ENCODE measurements at places on chromosomes 2 and 18.

GRCh38 chr18:49616618-49617328 is 54.9 kb downstream of the LIPG start:
- DNase-seq, result no peak

- DNase-seq, result no peak
Measured at GRCh38 chr18:33212363-33212762, 228.2 kb downstream of the CCDC178 start.

- DNase-seq, result no peak
Measured at GRCh38 chr2:116511426-116511825, 1303.1 kb upstream of the DDX18 start.

DNA sequence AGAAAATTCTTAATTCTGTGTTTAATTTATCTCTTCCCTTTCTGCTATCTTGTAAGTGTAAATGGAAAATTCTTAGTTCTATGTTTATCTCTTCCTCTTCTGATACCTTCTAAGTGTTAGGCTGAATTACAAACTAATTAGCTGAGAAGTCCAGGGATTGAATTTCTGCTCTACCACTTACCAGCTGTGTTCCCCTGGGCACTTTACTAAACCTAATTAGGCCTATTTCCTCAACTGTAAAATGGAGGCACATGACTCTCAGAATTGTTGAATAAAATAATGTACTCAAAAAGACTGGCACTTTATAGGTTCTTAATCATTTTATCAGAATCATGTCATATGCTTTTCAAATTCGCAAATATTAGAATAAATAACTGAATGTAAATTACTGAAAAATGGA is 146.3 kb downstream of the MAP2 start:
- DNase-seq, result no peak

GRCh38 chr18:13175754-13176210 is 42.8 kb upstream of the LDLRAD4 start:
- DNase-seq, result no peak

- DNase-seq, result no peak
Measured at GRCh38 chr2:142915502-142915901, 38.0 kb downstream of the KYNU start.

- DNase-seq, result no peak
Measured at GRCh38 chr2:39547811-39548719, 111.0 kb upstream of the MAP4K3 start.

GRCh38 chr2:136377423-136378382 is 259.8 kb upstream of the CXCR4 start:
- no peak for DNase-seq

DNA sequence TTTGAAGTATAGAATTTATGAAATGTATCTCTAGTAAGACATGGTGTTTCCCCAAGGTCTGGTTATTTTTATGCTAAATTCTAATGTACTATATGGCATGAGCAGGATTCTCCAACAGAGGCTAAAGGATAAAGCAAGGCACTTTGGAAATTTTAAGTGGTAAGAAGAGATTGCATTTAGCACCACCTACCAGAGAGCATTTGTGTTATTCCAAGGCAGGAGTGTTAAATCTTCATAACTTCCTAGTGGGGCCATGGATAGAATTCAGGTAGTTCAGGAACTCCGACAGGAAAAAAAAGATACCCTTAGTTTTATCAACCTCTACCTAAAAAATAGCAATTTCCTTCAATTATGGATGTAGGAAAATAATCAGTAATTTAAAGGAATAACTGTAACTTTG is 497.4 kb upstream of the CRIM1 start:
- no peak for DNase-seq

DNA sequence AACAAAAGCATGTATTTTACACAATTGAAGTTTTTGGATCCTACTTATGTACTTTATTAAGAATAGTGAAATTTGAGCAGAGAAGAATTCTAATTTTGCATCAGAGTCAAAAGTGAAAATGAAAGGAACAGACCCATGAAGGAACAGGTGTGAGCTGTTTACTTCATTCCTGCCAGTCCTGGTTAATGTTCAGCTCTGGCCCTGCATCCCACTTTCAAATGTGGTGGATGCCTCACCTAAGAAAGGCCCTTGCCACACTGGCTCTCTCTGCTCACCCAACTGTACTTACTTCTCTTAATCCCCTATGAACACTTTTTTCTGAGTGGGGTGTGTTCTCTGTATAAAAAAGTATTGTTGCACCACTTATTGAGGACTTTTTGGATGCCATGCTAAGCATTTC is 22.2 kb downstream of the FAM110C start:
- no peak for DNase-seq

DNA sequence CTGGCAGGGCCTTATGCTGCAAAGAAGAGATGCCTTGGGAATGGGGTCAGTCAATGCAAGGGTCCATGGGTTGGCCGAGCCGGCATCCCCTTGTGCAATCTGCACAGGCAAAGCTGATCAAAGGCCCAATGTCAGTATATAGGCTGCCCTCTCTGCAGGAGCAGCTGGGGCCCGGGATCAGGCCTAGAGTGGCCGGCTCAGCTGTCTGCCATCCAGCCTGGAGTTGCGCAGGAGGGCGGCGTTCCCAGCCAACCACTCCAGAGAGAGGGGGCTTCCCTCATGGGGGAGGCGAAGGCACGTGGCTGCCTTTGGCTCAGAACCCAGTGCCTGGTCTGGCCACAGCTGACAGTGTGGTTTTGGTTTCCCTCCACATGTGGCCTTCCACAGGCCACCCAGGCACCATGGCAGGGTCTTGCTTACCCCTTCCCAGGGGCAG is 3.9 kb downstream of the INPP5D start:
- DNase-seq, result no peak

DNA sequence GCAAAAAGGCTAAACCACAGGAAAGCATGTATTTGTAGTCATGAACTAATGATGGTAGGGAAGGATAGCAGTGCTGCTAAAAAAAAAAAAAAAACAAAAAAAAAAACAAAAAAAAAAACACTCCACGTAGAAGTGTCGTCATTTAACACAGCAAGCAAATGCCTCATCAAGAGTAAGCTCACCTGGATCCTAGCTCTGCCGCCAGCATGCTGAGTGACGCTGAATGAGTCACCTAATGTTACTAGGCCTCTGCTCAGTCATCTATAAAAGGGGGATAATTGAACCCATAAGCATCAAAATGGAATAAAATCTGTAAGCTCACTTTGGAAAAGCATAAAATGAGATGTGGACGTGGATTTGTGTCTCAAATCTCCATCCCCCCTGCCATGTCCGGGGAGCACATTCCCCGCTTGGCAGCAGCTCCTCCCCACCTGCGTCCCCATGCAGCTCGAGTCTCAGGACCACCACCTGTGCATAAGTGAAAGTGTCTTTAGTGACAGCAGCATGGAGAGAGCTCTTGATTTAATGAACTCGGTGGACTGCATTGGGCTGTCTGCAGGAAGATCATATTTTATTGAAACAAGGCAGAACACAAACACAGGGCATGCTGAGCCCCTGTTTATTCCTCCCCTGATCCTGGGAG is 427.5 kb downstream of the LRATD1 start:
- no peak for DNase-seq

- no peak for DNase-seq
Measured at GRCh38 chr2:237540823-237541222, 25.6 kb upstream of the PRLH start.

- DNase-seq, result peak; percentile 28
Measured at GRCh38 chr2:24382363-24383073, 22.2 kb upstream of the ITSN2 start.

DNA sequence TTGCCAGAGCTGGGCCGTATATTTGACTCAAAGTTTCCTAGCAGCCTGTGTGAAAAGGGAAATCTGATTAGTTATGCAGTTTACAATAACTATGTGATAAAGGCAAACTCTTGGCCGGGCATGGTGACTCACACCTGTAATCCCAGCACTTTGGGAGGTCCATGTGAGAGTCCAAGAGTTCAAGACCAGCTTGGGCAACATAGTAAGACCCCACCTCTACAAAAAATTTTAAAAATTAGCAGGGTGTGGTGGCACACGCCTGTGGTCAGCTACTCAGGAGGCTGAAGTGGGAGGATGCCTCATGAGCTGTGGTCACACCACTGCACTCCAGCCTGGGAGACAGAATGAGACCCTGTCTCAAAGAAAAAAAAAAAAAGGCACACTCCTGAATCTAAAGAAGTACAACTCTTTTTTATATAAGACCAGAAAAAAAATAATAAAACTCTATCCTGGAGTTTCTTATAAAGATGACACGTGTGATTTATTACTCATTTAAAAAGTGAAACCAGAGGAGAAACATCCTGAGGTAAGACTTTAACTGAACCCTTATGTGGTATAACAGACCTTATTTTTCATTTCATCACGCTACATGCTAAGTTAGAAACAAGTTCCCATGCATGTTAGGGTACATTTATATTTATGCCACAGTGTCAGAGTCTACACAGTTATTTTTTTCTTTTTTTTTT is 32.6 kb upstream of the KCMF1 start:
- no peak for DNase-seq

- DNase-seq, result no peak
Measured at GRCh38 chr2:143550500-143550899, 421.3 kb downstream of the ARHGAP15 start.

DNA sequence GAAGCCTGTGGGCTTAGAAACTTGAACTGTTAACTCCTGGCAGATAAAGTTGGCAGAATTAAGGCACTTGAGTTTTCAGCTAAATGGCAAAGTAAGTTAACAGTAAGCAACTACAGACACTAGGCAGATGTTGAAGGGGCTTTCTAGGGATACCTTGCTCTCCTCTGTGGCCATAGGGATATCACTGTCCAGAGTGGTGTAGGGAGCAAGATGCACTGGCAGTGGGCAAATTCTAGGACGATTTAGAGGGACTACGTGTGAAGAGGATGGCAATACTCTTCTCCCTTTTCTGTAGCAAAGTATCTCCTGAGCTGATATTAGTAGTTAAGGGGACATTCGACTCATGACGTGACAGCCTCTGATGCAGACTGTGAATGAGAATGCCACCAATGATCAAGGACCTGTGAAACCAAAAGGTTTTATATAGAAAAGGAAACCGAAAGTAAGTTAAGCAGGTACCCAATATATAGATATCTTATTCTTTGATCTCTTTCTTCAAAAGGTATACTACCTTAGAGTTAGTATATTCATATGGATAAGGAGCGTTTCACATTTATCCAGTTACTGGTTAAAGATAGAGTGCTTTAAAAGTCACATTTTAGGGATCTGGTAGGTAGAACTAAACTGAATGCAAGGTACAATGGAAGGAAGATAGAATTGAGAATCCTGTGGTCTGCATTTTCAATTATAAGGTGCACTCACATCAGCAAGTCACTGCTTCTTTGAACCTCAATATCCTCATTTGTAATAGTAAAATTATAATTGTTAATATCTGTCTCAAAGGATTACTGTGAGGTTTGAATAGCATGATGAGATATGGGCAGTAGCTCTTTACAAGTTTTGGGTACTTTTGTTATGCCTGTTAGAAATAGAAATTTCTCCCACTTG is 106.4 kb downstream of the KCNH7 start:
- DNase-seq, result no peak

GRCh38 chr2:103365071-103365470 is 603.2 kb downstream of the TMEM182 start:
- DNase-seq, result no peak

- peak; percentile 19 for DNase-seq
Measured at GRCh38 chr18:63016270-63016669, 300.9 kb downstream of the PHLPP1 start.

- no peak for DNase-seq
Measured at GRCh38 chr18:38460657-38461056, 895.1 kb upstream of the CELF4 start.

- no peak for DNase-seq
Measured at GRCh38 chr2:120345608-120346007, 328 bp upstream of the INHBB start.

Data from NCI-H446 treated with DMSO at 0.1 percent for 48 hours (cell line).